ENCODE measurements at places on chromosomes 3 and 15.
A peak's percentile ranks its signal among the peaks of the same experiment; 100 is the strongest.

- DNase-seq: peak; percentile 32
Observed at GRCh38 chr3:187212705-187213104, 15.4 kb downstream of the RTP1 start.

DNA sequence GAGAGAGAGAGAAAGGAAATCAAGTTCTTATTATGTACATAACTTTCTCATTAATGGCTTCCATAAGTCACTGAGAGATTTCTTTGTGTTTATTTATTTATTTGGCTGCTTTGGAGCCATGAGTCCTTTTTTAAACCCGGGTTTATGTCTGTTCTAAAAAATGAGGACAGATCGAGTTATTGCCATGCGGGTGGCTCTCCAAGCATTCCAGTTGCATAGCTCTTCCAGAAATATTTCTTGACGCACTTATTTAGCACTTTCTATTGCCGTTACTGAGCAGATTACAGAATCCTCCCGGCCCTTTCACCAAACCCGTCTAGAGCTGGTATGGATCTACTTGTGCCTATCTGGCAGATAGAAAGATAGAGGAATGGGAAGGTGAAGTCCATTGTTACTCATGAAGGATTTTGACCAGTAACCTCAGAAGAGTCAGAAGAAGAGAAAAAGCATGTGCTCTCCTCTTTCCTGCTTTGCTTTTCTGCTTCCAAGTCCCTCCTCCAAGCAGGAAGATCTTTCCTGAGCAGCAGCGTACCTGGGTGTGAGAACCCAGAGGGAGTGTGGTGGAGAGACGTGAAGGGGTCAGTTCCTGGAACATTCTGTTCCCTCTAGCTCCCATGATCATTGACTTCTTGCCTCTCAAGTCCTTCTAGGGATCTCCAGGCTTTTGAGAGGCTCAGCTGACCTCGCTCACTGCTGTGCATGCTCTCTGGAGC is 112.8 kb downstream of the LPP start:
- peak; percentile 86 for DNase-seq

- DNase-seq: peak; percentile 35
Observed at GRCh38 chr3:156050918-156051317, 69.5 kb upstream of the KCNAB1 start.

DNA sequence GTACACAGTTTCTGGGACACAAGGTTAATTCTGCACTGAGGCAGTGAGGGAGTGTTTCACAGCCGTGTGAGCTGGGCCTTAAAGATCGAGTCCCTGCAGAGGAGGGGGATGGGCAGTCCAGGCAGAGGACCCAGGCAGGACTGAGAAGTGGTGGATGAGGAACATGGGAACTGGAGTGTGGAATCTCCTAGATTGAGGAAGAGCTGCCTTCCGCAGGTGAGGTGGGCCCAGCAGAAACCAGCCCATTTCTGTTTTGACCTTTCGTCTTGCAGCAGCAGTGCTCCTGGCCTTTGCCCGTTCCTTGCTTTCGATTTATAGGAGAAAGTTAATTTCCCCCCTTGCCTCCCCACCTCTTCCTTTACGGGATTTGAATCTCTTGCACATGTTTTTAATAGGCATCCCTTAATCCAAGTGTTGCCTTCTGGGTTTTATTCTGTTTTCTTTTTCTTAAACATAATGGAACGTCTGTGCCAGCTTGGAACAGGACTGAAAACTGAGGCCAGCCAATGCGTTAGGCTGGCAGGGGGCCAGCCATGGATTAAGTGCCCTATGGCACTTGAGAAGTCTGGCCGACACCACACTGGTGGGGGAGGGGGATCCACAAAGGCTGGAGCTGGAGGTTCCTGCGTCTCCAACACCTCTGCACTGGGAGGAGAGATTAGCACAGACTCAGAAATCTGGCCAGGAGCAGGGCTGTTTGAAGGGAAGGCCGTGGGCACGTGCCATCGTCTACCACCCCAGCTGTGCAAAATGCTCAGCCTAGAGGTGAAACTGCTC is 78.1 kb downstream of the AAGAB start:
- no peak for DNase-seq

DNA sequence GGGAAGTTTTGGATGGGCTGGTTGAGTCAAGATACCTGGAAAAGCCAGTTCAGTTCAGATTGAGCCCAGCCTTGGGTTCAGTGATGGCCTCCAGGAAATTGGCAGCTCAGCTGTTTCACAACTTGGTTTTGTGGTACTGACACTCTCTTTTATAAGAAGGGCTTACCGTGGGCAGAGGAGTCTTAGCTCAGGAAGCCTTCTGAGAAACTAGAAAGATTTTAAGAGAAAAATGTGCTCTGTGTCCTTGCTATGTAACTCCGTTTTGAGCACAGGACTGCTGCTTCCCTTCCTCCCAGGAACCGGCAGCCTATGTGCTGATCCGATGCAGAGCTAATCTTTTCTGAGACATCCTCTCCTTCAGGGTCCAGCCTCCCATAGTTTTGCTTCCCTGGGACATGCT is 46.6 kb upstream of the RASGRP1 start:
- no peak for DNase-seq

DNA sequence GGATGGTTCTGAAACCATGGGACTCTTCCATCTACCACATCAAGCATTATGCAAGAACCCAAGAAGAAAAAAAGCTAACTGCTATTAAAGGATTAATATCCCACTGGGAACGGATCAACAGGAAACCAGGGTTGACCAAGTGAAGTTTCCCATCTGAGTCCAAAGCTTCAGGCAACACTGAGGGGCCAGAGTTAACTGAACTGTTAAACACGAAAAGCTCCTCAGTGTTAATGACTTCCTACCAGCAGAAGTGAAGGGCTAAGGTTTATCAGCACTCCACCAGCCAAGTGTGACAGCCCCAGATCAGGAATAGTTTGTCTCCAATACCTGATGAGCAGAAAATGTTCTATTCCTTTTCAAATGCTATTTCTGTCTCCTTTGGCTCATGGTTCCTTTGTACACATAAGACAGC is 36.7 kb downstream of the PTPN9 start:
- DNase-seq: peak; percentile 20

DNA sequence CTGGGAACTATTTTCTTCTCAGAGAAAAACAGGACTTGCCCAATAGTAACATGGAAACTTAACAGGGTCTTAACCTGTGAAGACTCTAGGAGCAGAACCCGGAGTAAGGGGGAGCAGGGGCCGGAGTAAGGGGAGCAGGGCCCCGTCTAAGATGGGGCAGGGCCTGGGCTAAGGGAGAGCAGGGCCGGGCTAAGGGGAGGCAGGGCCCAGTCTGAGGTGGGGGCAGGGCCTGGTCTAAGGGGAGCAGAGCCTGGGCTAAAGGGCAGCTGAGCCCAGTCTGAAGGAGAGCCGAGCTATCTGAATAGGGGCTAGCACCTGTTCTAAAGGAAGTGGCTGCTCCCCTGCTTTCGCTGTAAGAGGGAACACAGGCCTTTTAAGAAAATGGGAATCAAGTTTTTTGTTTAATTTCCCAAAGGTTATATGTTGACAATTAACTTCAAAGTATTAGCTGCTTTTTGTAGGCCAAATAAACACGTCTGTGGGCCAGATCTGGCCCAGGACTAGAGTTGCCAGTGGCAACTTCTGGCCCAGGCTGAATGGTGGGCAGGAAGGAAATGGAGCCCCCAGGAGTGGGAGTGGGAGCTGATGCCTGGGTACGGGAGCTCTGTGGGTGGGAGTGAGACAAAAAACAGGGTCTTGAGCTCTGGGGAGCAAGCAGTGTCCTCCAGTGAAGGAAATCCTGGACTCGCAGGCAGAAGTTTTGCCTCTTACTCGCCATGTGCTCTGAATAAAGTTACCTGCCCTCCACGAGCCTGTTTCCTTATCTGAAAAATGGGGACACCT is 32.5 kb downstream of the CSPG4 start:
- no peak for DNase-seq

- DNase-seq: no peak
Observed at GRCh38 chr3:69324362-69325025, 61.4 kb downstream of the FRMD4B start.

DNA sequence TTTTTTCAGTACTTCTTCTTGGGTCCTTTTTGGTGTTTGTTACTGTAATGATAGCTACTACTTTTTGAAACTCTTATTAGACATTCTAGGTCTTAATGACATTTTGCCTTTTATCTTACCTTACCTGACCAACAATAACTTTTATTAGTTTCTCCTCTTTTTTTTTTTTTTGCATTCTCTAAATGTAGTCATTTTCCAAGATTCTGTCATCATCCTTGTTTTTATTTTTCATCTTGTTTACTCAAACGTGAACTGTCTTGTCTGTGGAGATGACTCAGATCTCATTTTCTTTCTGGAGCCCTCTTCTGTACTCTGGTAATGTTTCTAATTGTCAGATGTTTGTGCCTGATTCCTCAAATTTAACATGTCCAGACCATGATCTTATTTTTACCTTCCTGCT is 2.9 kb downstream of the ABHD5 start:
- peak; percentile 57 for DNase-seq

DNA sequence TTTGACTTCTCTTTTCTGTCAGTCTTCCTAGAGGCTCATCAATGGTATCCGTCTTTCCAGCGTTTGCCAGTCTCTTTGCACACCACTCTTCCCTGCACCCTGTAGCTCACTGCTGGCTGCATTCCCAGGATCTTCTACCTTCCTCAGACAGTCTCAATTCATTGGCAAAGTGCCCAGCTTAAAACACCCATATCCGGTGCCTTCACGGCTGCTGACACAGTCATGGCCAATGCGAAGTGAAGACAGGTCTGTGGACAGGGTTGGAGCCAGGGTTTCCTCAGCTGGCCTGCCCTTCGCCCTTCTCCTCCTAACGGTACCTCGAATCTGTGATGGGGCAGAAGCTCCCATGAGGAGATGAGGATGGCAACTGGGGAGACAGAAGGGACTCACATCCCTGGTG is 36.1 kb downstream of the PTH1R start:
- peak; percentile 42 for DNase-seq

DNA sequence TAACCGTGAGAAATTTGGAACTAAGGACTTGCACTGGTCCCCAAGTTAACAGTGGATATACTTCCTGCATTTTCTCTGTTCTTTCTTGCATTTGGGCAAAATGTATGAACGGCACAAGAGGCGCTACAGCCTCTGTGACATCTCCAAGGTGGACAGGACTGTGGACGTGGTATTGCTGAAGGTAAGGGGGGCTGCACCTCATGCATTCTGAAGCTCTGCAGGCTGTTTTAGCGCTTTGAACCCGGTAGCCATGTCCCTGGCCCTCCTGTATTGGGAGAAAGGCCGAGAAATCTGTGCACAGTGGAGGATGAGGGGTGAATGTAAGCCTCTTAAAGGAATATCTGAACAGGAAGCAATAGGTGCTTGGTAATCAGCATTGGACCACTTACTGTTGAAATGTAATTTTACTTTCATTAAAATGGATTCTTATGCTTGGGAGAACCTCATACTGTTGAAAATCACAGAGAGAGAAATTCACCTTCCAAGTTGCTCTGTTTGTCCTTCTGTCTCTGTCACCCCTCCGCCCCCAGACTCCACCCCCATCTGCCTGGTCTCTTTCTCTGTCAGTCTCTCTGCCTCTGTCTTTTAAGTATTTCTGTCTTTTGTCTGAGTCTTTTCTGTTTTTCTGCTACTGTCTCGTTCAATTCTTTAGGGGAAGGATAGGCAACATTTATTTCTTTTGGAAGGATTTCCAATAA is 174.6 kb downstream of the KLHL25 start:
- peak; percentile 49 for DNase-seq

- DNase-seq: no peak
Observed at GRCh38 chr3:23325466-23326065, 122.4 kb downstream of the UBE2E2 start.

- peak; percentile 70 for DNase-seq
Observed at GRCh38 chr3:196202516-196202970, 8.7 kb downstream of the ZDHHC19 start.

GRCh38 chr15:70083418-70083817 is 14.3 kb downstream of the TLE3 start:
- no peak for DNase-seq

DNA sequence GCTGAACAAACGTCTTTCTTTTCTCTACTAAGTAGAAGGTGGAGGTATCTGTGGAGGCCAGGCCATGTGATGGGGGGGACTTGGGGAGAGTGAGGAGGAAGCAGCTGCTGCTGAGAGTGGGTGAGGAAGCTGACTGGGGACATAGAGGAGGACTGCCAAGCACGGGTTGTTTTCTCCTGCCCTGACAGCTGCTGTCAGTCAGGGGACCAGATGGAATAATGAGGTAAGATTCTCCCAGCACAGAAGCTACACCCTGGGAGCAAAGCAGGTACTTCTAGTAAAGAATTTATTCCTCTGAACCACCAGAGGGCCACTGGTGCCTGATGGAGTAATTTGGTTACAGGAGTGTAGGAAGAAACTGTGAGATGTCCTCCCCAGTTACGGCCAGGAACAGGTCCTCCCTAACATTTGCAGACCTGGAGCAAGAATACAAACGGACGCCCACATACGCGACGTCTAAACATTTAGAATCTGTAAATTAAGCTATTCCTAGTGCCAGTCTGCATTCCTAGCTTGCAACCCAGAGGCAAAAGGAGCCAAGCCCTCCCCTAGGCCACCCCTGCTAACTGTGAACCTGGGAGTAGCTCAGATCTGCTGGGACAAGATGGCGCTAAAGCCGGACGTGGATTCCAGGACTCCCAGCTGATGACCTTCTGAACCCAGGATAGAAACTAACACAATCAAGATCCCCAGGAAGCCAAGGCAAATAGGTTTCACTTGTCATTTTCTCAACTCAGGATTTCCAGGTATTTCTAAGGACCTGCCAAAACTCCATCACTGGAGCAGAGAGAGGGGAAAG is 14.8 kb downstream of the CRYGS start:
- DNase-seq: no peak

DNA sequence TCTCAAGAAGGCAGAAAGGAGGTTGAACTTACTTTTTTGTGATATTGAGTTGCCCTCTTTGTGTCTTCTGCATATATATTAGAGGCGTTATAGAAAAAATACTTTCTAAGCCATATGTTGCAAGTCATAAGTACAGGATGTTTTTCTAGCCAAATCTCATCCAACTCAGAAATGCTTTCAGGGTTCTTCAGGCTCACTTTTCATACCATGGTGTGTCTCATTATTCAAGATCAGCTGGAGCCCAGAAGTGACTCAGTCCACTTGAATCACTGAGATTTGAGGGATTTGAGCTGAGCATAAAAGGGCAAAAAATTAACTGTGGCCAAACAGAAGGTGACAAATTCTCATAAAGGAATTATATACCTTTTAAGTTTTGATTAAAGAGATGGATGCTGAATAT is 157.3 kb downstream of the WNT5A start:
- DNase-seq: peak; percentile 96

DNA sequence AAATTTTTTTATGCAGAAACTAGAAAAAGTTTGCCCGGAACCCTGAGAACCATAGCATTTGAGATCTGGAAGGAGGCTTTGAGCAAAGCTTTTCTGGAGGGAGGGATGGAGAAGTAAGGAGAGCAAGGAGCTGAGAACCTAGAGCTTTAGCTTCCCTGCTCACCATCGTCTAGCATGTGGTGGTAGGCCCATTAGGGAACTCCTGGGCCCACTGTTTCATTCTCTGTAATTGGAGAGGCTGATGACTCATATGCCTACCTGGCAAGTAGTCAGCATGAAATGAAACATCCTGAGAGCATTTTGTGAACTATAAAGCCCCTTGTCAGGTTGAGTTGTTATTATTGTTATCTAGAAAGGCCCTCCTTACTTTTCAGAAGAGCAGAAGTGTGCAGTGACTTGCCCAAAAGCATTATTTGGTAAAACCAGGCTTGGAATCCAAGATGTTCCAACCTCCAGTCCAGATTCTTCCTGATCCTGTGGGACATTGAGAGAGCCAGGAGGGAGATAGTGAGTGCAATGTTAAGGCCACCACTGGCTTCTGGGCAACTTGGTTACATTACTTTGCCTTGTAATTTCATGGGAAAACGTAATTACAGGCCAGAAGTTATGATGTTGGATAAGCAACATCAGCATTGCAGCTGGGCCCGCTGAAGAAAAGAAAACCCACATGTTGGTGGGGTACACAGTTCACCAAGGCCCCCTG is 104.5 kb upstream of the BFSP2 start:
- peak; percentile 31 for DNase-seq

Measured in GM23248 (cell line).